ENCODE measurements at places on chromosomes 16 and 17.
A peak's percentile ranks its signal among the peaks of the same experiment; 100 is the strongest.

DNA sequence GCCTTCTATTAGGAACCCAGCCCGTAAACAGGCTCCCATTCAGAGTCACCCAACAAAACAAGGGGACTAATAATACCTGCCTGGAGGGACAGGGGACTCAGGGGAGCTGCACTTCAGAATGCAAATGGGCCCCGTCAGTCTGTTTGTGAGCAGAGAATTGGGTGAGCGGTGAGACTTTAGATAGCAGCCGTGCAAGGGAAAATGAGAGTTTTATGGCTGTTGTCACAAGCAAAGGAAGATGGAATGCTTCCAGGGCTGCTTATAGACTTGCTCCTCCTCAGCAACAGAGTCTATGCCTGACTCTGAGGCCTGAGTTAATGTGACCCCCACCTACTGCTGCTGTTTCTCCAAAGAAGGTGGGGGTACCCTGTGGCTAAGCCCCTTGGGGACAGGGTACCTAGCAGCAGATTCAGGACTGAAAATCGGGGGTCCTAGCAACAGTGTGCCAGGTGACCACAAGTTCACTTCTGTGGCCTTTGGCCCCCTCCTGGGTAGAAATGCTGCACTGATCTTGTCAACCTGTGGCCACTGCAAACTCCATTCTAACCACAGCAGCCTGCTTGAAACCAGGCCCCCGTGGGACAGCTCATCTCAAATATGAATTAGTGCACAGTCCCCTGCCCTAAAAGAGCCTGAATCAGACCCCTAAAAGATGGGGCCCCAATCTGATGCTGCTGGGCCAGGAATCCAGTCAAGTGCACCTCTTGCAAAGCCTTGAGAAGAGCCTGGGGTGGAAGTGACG is 126.4 kb downstream of the C16orf78 start:
- no peak for DNase-seq

- peak; percentile 40 for DNase-seq
Measured at GRCh38 chr17:70661342-70662222, 492.2 kb downstream of the KCNJ2 start.

DNA sequence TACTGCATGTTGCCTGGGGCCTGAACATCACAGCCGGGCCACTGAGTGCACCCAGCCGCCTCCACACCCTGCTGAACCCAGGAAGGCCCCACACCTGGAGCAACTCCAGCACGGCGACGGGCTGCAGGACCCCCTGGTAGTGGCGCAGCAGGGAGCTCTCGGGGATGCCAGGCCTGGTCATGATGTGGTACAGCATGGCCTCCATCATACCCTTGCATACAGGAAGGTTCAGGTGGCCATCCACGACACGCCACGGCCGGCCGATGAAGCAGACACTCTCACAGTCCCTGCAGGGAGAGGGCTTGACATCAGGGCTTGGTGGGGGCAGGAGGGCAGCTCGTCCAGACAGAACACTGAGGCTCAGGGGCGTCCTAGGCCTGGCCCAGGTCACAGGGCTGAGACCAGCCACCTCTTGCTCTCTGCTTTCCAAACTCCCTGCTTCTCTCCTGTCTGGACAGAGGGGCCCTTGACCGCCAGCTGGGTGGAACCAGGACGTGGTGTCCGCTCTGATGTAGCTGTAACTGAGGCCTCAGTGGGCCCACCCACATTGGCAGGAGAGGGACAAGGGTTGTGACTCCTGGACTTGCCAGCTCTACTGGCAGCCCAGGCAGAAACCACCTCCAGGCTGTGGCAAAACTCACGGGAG is 60.3 kb downstream of the IL21R start:
- DNase-seq: no peak

DNA sequence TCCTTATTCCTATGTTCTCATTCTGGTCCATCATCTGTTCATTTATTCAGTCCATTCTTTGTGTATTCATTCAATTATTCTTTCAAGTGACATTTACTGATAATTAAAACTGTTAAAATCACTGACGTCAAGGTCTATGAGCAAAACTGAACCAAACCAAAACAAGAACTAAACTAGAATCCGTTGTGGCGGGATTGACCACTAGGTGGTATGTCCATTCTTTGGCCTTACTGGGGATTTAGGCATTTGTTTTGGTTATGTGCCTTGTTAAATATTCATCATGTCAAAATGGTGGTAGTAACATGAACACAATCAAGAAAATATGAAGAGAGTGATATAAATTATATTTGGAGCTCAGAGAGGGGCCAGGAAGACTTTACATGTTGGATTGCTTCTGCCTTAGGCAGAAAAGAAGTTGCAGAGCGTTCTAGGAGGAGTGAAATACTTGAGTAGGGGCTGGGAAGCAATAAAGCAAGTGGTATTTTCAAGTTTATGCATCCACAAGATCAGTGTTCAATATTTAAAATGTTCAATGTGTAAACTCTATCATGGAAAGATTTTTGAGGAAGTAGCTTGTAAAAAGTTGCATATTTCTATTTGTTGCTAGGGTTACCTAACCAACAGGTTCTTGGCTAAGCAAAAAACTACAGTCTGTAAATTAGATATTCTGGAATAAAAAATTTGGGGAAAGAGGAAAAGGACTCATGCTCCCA is 129.0 kb downstream of the CDH13 start:
- no peak for DNase-seq

- no peak for DNase-seq
Measured at GRCh38 chr17:35889818-35890773, 9.9 kb upstream of the CCL5 start.

GRCh38 chr17:21292867-21293830 is 8.6 kb downstream of the MAP2K3 start:
- no peak for DNase-seq

DNA sequence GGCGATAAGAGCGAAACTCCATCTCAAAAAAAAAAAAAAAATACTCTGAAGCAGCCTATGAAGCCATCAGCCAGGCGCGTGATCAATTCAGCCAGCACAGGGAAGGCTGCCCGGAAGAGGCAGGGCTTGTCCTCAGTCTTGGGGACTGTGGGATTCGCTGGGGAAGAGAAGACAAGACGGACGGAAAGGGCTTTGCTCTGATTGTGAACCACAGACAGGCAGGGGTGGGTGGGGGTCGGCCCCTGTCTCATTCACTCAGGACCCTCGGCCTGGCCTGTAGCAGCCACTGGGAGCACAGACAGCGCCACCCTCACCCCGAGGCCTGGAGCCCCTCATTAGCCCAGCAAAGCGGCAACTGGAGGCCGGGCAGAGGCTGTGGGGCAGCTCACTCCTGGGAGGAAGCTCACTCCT is 37.2 kb downstream of the ABR start:
- no peak for DNase-seq

DNA sequence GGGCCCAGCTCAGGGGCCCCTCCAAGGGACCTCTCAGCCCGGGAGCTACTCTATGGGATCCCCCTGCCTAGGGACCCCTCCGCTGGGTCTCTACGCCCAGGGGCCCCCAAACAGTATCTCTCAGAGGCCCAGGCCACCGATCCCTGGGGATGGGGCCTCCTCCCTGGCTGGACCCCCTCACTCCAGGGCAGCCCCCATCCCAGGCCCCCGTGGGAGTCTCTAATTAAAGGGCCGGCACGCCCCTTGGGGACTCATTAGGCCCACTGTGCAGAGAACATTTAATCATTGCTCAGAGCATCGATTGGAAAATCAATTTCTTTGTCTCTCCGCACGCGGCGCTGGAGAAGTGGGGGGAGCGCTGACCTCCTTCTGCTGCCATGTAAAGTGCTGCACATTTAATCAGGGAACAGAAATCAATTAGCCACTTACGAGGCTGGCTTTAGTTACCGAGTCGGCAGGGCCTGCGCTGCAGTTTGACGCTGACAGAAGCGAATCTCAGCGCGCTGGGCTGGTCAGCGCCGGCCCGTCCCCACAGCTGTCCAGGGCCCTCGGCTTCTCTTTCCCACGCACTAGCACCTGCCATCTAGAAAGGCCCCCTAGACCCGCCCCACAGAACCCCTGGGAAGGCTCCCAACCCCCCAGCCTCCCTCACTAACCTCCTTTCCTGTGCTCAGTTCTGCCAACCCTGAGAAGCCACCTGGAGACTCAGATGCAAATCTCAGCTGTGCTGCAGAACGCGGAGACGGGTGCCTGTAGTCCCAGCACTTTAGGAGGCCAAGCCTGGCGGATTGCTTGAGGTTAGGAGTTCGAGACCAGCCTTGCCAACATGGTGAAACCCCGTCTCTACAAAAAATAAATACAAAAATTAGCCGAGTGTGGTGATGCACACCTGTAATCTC is 20.2 kb upstream of the C1QL1 start:
- DNase-seq: no peak

DNA sequence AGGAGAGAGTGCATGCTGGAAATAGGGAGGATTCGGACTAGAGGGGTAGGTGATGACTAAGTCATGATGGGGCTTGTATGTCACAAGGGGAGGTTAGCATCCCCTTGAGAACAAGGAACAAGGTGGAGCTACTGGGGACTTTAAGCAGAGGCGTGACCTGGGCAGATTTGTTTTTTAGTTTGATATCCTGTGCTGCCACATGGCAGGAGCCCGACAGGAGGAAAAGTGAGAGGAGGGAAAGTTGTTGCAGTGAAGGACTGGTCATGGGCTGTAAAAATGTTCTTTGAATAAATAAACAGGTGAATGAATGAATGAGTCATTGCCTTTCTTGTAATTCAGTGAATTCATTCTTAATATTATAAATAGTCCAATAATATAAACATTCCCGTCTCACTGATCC is 365.1 kb upstream of the CDH5 start:
- DNase-seq: no peak

DNA sequence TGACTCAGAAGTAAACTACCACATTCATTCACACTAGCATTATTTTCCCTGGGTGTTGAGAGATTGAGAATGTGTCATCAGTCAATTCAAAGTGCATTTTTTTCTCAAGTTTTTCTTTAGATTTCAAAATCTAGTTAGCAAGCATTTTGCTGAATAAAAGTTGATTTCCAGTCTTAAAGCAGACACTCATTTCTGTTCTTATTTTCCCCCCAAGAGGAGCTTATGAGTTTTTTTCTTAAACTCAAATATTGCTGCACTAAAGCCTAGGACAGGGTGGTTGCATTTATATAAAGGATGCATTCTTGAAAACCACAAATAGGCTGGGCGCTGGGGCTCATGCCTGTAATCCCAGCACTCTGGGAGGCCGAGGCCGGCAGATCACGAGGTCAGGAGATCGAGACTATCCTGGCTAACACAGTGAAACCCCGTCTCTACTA is 15.3 kb downstream of the CDH3 start:
- DNase-seq: no peak

- DNase-seq: no peak
Measured at GRCh38 chr17:75300280-75300679, 11.0 kb upstream of the SLC25A19 start.

All from HEK293T (cell line).